Non-pigmented ciliary epithelial cell (primary cell): ENCODE measurements at places on chromosomes 13 and 19.
A peak's percentile ranks its signal among the peaks of the same experiment; 100 is the strongest.

DNA sequence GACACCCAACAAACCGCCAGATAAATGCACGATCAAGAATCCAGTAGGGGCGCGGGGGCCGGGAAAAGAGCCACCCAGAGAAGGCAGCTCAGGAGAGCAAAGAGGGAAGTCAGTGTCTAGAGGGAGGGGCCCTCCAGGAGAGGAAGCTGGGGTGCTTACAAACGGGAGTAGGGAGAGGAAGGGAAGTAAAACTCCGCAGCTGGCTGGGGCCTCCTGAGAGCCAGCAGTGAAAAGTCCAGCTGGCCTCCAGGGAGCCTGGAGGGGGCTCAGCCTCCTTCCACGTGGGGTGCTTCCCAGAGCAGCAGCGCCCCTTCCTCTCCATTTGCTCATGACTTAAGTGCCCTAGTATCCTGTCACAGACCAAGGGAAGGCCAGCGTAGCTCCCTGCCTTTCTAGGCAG lies 51.8 kb downstream of the TMED1 start:
- no peak for DNase-seq

DNA sequence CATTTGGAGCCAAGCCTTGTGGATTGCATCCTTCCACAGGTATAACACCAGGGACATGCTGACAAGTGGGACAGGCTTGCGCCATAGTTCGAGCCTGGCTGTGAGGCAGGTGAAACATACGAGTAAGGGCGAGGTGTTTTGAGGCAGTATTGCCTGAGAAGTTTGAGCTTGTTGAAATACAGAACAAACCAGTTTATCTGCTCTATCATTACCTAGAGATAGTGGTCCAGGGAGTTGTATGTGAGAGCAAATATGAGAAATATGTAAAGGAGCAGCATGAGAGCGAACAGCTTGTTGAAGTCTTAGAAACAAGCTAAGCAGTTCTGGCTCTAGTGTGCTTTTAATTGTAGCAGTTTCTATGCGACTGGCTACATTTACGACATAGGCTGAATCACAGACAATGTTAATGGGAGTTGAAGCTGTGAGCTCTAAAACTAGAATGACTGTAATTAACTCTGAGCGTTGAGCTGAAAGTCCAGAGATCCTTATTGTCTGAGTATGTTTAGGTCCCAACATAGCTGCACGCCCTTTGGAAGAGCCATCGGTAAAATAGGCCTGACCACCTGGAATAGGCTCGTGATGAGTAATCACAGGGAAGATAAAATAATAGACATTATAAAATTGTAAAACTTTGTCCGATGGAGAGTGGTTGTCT lies 8.2 kb downstream of the ZNF439 start:
- DNase-seq = no peak

- no peak for DNase-seq
Observed at GRCh38 chr19:40457048-40457447, 8.5 kb downstream of the BLVRB start.

DNA sequence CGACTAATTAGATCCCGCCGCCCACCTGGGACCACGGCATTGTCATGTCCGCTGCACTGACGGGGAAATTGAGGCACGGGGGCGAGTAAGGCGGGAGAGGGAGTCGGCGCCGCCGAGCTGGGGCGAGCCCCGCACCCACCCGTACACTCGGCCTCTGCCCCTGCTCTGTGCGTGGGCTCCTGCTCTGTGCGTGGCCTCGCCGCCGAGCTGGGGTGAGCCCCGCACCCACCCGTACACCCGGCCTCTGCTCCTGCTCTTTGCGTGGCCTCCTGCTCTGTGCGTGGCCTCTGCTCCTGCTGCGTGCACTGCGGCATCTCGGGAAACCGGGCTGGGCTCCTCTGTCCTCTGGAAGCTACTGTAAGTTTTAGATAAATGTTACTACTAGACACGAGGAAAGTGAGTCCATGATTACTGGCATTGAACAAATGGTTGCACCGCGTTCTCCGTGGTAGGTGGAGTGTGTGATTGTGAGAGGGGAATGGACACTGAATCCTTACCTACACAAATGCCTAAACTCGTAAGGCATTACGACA lies 826 bp upstream of the C1QTNF9 start:
- DNase-seq = no peak

GRCh38 chr13:86445206-86445605 lies 646.0 kb upstream of the SLITRK6 start:
- DNase-seq = no peak

GRCh38 chr13:91904597-91904996 lies 506.2 kb downstream of the GPC5 start:
- DNase-seq = peak; percentile 10

DNA sequence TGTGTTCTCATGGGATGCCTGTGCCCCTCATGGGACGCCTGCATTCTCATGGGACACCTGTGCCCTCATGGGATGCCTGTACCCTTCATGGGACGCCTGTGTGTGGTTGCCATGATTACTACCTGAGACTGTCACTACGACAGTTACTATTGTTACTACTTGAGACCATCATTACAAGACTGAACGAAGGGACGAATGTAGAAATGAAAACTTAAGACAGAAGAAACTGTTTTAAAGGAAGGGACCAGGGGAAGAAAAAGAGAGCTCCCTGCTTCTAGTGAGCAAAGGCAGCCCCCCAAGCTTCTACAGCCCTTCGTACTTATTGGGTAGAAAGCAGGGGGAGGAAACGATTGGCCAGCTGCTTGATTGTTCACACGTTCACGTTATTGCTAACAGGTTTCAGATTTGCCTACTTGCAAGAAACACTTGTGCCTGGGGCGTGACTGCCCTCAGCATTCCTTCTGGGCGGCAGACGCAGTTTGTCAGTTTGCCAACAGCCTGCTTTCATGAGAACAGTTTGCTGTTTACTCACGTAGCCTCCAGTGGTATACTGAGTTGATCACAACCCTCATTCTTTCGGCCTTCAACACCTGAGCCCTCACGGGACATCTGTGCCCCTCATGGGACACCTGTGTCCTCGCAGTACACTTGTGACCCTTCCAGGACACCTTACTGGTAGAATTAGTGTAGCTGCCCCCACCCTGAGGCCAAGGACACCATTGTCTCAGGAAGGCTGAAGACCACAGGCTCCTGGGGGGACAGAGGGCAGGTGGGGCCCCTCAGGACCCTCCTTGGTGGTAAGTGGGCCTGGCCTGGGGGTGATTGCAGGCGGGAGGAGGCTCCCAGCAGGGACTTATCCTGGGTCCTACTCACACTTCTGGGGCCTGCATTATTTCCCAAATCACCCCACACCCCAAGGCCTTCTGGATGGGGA lies 2.5 kb upstream of the S1PR4 start:
- no peak for DNase-seq

- no peak for DNase-seq
Observed at GRCh38 chr19:17848595-17849292, 962 bp upstream of the JAK3 start.

DNA sequence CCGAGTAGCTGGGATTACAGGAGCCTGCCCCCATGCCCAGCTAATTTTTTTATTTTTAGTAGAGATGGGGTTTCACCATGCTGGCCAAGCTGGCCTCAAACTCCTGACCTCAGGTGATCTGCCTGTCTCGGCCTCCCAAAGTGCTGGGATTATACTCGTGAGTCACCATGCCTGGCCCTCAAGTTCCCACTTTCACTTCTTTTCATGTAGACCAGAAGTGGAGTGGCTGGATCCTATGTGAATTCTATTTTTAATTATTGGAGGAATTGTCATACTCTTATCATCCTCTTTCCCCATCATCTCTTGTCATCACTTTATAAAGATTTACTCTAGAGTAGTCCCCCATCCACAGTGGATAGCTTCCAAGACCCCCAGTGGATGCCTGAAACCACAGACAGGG lies 12.8 kb upstream of the SIGLEC10 start:
- no peak for DNase-seq

DNA sequence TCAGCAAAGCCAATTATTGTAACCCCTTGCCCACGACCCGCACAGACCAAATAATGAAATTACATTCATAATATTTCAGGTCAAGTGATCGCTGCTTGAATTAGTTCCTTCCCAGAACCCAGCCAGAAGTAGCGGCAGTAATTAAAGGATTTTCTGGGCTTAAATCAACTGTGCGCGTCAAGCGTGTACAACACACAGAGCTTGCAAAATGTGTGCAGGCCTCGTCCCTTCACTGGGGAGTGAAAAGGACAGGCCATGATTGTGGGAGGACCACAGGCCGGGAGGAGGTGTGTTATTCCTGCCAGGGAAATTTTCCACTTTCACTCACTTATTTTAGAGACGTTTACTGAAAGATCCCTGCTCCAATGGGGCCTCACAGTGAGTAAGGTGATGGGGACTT lies 84.9 kb downstream of the CHST8 start:
- DNase-seq = no peak

DNA sequence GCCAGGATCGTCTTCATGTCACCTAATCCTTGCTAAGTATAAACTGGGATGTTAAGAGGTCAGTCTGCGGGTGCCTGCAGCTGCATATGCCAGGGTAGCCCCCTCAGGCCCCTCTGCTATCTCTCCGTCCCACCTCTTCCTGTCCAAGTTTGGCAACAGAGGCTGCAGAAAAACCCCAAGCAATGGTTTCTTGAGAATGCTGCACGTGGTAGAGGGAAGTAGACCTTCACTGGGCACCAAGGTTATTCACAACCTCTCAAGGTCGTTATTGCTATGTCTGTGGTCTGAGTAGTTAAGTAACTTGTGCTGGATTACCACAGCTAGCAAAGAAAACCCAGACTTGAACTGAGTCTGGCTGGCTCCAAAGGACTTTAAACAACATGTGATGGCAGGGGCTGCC lies 77.9 kb upstream of the XPO4 start:
- no peak for DNase-seq

DNA sequence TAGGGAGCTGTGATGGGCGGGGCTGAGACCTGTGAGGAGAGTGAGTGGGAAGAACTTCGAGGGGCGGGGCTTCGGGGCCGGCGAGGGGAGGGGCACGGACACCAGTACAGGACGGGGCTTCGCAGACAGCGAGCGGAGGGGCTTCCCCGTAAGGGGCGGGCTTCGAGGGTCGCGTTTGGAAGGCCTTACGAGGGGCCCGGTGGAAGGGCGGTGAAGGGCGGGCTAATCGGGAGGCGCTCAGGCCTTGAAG lies 4.1 kb upstream of the EMP3 start:
- no peak for DNase-seq
